Naive thymus-derived CD8-positive, alpha-beta T cell (primary cell): ENCODE measurements at places on chromosomes 2 and 18.

GRCh38 chr2:131673400-131674173 lies 145.9 kb downstream of the CCDC74A start:
- DNase-seq = peak; percentile 66

- no peak for DNase-seq
These were observed 64.0 kb upstream of the PMAIP1 start for GRCh38 chr18:59835605-59836379.

- DNase-seq = no peak
These were observed 110.0 kb upstream of the RASGRP3 start for GRCh38 chr2:33366473-33366872.

DNA sequence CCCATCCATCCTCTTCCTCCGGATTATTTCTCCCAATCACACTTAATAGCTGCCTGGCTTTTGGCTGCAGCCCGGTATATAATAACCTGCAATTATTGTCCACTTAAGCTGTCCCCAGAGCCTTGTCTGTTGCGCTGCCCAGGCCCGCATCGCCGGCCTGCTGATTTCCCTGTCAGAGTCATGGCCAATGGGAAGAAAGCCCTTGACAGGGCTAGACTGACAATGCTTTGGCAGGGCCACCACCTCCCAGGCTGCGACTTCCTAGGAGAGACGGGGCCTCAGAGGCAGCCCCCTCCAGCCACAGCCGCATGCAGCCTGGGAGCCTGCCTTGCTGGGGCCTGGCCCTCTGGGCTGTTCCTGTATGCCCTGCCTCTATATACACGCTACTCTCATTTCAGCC lies 10.0 kb upstream of the CELF4 start:
- DNase-seq = no peak

- DNase-seq = no peak
These were observed 71.1 kb downstream of the ANKRD44 start for GRCh38 chr2:197239434-197239833.

DNA sequence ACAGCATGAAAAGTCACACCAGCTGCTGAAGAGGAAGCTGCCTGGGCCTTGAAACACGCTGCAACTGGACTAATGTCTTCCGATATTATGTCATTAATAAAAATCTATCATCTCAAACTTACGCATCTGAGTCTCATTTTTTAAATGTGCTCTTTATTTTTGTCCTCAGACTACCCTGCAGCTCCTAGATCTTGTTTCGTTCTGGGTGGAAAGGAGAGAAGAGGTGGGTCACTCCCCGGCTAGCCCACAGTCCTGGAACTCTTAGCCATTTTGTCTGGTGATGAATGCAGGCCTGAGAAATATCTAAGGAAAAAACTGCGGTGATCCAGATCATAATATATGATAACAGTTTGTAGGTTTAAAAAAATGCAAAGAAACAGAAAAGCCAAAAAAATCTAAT lies 73.3 kb downstream of the TXNL1 start:
- DNase-seq = no peak

DNA sequence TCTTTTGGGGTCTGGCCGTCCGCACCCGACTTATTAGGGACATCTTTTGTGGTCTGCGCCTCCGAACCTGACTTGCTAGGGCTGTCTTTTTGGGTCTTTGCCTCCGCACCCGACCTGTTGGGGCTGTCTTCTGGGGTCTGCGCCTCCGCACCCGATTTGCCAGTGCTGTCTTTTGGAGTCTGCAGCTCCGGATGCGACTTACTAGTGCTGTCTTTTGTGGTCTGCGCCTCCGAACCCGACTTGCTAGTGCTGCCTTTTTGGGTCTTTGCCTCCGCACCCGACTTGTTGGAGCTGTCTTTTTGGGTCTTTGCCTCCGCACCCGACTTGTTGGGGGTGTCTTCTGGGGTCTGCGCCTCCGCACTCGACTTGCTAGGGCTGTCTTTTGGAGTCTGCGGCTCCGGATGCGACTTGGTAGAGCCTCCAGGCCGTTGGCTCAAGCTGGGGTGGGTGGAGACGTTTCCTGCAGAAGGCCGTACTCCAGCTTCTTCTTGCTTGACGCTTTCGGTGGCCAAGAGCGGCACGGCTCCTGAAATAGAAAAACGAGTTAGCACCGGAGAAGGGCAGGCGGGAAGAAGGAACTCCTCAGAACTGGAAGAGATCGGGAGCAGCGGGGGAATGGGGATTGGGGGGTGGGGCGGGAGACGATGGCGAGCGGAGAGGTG lies 498 bp downstream of the TGOLN2 start:
- DNase-seq = peak; percentile 78

GRCh38 chr2:79916285-79916684 lies 388.3 kb downstream of the LRRTM1 start:
- DNase-seq = no peak

DNA sequence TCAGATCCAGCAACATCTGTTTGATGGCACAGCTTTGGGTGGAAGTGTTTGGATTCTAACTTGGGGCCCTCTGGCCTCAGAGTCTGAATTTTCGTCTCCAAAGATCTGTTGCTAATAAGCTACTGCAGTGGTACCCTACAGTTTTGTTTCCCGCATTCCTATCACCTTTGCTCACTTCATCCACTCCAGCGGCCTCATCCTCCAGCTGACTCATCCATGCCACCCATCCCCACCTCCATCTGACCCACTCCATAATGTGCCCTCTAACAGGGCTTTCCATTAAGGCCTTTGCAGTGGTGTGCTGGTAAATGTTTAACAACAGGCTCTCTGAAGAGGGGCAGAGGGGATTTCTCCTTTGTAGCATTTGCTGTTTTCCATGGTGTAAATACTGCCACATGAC lies 225.5 kb downstream of the TGIF1 start:
- DNase-seq = no peak

DNA sequence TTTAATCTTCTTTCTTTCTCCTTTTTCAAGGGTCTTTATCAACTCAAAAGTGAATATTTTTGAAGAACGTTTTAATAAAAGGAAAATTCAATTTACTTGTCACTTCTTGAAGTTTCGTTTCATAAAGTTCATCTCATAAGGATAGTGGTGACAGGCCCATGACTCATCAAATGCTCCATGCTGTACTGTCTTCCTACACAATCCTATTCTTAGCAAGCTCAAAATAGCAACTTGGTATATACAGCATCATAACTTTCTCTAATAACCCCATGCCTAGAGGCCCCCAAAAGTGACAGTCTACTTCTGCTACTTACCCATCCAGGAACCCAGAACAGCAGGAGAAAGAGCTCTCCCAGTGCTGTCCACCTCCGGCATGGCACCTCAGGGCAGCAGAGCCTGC lies 7.7 kb downstream of the FBXO15 start:
- no peak for DNase-seq

DNA sequence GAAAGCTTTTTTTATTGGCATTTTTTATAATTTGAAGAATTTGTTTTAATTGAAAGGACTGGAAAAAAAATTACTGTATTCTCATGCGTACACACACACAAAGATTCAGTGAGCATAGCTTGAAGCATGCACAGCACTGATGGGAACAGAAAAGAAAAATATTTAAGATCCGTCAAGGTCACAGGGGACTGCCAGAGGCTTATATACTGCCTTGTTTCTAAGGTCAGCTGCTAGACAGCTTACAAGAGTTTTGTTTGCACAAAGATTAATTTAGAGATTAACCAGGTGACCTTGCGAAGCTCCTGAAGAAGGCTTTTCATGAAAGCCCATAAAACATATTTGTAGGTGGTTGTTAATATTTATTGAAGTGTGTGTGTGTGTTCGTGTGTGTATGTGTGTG lies 396.3 kb downstream of the TRIB2 start:
- no peak for DNase-seq

- DNase-seq = no peak
These were observed 23.8 kb downstream of the FBXO41 start for GRCh38 chr2:73260338-73260984.

DNA sequence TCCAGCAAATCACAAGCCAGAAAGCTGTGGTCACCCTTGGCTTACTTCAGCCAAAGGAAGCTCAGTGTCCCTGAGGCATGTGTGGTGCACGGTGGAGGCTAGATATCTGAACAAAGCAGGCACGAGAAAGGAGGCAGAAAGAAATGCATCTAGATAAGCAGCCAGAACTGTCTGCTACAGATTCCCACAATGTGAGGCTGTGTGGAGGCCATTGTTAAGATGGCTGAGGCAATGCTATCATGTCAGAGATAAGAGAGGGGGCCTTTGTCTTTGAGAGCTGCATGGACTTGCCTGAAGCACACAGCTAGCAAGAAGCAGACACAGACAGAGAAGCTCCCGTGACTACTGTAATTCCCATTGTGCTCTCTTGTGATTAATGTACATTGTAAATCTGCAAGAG lies 110.5 kb upstream of the LYPD6 start:
- no peak for DNase-seq

- no peak for DNase-seq
These were observed 30.8 kb upstream of the PUM2 start for GRCh38 chr2:20381457-20381856.

DNA sequence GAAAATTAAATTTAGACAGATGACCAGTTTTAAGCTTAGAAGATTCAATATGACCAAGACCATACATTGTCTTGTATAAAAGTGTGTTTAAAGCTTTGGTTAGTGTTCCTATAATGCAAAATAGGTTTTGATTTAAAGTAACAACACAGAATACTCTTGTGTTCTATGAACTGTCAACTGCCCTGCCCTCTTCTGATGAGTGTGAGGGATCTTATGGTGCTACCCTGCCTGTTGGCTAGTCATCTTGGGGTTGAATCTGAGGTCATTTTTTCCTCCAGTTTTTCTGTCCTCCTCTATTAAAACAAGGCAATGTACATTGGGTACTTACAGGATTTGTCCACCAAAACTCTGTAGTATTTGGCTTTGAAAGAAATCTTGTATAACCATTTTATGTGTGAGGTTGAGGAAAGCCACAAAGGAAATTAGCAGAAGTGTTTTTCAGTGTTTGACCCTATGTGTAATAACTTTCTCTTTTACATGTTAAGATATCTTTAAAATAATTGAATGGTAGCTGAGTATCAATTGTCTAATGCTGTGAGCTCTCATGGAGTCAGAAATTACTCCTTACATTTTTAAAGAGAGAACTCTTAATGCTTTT lies 129.1 kb downstream of the SPTBN1 start:
- no peak for DNase-seq

GRCh38 chr2:206083602-206084438 lies 2.2 kb downstream of the INO80D start:
- no peak for DNase-seq

GRCh38 chr2:25041307-25041927 lies 459 bp upstream of the EFR3B start:
- peak; percentile 12 for DNase-seq

- DNase-seq = no peak
These were observed 45.4 kb downstream of the EXOC6B start for GRCh38 chr2:72780477-72780876.

- peak; percentile 7 for DNase-seq
These were observed 16.9 kb upstream of the VPS54 start for GRCh38 chr2:64036034-64036705.

DNA sequence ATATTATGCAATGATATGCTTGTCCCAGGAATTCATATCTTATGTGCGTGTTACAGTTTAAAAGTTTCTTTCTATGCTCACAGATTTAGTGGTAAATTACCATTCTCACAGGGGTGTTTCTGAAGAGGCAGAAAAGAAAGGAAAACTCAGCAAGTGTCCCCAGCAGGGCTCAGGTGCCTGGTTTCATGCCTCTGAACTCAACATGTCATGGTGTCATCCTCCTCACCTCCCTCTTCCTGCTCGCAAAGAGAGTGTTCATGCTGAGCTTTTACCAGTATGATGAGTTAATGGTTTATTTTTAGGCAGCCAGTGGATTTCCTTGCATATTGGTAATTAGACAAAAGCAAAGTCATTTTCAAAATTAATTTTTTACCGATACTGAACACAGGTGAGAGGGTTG lies 492.9 kb upstream of the ZEB2 start:
- no peak for DNase-seq

- no peak for DNase-seq
These were observed 37.8 kb downstream of the GPR155 start for GRCh38 chr2:174449033-174449432.

DNA sequence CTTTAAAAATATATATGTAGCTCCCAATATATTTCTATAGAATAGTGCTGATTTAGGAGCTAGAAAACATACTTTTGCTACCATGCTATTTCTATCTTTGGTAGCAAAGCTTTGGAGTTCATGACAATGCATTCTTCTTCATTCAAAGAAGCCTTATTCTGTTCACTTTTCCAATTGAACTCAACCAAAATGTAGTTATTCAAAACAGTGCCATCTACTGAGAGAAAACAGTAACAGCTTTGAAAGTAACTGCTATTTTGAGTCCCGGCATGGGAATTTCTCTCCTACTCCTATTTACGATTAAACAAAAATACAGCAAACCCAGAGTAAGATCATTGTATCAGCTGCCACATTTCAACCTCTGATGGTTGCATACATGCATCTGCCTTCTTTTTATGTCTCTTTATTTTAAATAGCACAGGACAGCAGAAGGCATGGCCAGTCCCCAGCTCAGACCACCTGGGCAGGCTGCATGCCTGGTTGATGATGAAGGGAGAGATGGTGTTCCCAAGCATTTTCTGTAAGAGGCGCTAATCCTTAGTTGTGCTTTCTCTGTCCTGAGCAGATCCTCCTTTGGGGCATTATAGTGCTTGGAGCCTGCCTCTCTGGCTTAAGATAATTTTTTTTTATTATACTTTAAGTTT lies 69.7 kb upstream of the SULT1C3 start:
- DNase-seq = no peak

GRCh38 chr2:211836409-211836808 lies 702.2 kb downstream of the ERBB4 start:
- DNase-seq = no peak

- DNase-seq = peak; percentile 19
These were observed 43.7 kb downstream of the MEX3C start for GRCh38 chr18:51153659-51154371.

- no peak for DNase-seq
These were observed 299.7 kb downstream of the CDCA7 start for GRCh38 chr2:173654161-173654895.
